Cortex of kidney (tissue), 1 donor: ENCODE measurements at places on chromosomes 2 and 18.

DNA sequence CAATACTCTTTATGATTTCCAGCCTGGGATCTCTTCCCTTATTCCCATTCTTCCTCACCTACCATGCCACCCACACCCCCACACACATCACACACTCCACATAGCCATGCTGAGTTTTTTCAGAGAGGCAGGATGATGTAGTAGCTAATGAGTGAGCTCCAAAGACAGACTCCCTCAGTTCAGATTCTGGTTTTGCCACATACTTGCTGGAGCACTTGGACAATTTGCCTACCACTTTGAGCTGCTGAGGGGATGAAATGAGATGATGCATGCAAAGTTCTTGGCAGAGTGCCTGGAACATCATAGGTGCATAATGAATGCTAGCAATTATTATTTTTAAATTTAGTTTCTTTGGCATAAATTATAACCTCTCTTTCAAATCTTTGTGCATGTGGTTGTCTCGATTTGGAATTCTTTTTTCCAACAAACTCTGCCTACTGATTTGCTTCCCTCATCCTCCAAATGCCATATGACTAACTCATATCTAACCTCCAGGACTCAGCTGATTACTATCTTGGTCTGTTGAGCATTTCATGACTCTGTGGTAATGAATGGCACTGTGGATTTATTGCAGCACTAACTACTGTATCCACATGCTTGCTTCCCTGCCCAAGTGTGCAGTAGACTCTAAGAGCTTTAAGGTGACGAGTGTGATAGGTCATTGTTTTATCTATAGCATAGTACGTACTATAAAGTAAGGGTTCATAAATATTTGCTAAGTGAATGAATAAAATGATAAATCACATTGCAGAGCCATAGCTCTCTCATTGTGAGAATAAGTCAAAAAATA is 99.1 kb downstream of the TACR1 start:
- DNase-seq, result no peak

DNA sequence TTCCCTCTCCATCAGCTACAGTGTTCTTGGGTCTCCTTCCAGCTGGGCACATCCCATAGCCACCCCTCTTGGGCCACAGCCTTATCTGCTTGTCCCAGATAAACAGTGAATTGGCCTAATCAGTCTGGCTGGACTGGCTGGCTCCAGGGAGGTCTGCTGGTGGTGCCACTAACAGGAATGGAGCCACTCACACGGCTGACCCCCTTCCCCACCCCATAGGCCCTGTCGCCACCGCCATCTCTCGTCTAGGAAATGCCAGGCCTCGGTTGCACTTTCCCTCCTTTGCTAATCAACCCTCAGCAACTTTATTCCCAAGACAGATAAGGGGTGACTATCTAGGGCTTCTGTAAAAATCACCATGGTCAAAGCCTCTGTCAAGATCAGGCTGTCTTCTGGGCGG is 23.0 kb upstream of the TNP1 start:
- no peak for DNase-seq

GRCh38 chr18:32048507-32049091 is 30.0 kb downstream of the RNF125 start:
- DNase-seq, result no peak

GRCh38 chr2:177275040-177275742 is 10.7 kb upstream of the NFE2L2 start:
- DNase-seq, result no peak

DNA sequence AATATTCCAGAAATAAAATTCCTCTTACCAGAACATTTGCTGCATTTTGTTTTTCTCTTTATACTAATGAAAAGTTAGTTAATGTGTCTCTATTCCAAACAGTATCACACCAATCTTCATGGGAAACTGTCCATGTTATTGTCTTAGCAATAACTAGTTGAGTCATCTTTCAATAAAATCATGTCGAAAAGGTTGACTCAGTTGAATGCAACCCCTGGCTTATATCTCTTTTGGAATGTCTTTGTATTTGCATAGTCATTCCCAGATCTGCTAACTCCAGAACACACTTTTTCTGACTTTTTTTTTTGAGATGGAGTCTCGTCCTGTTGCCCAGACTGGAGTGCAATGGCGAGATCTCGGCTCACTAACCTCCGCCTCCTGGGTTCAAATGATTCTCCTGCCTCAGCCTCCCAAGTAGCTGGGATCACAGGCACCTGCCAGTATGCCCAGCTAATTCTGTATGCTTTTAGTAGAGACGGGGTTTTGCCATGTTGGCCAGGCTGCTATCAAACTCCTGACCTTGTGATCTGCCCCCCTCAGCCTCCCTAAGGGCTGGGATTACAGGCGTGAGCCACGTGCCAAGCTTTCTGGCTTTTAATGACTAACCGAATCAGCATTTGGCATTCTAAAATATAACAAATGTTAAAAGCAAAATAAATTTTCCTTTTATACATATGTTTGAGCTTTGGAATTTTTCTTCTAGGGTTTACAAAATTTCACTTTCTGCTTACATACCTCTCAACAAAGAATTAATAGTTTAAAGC is 133.2 kb upstream of the GULP1 start:
- no peak for DNase-seq

- no peak for DNase-seq
Observed at GRCh38 chr2:212537726-212538304, 787 bp downstream of the ERBB4 start.

DNA sequence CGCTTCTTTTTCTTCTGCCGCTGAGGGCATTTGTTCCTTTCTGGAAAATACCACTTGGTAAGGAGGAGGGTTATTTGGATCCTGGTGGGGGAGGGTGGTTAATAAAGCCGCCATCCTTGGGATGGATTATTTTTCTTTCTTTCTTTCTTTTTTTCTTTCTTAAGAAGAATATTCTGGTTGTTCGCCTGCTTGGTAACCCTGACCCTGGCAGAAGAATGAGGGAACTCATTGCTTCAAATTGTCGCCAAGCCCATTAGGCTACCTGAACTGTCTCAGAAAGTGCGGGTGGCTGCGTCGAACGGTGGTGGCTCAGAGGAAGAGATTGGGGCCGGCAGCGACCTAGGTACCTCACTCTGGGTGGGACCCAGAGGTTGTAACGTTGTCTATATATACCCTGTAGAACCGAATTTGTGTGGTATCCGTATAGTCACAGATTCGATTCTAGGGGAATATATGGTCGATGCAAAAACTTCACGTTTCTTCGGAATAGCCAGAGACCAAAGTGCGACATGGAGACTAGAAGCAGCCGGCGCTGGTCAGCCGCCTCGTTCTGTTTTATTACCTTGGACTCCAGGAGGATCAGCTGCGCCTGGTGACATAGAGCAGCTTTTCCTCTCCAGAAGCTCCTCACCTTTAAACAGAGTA is 1.3 kb upstream of the HOXD4 start:
- no peak for DNase-seq
